Bone marrow (tissue), 2 donors: ENCODE measurements at places on chromosomes 5 and 9.

DNA sequence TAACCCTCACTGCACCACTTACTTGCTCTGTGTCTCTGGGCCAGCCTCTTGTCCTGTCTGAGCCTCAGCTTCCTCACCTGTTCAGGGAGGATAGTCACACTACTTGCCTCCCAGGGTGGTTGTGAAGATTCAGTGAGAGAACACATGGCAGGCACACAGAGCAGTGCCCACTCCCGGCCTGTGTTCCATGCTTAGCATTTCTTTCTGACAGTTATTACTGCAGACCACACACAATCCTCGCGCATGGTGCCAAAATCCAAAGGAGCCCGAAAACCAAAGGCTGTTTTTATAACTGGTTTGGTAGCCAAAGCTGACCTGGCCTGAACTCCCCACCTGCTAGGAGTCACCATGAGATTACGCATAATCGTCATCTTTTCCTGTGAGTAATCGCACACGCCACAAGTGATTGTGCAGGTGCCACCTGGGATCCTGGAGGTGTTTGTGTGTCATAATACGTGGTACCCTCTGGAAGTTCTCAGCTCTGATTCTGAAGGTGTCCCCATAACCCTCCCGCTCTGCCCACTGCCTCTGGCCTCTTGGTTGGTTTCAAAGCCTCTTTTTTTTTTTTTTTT, 84.6 kb upstream of the FBXW11 start:
- DNase-seq: no peak

DNA sequence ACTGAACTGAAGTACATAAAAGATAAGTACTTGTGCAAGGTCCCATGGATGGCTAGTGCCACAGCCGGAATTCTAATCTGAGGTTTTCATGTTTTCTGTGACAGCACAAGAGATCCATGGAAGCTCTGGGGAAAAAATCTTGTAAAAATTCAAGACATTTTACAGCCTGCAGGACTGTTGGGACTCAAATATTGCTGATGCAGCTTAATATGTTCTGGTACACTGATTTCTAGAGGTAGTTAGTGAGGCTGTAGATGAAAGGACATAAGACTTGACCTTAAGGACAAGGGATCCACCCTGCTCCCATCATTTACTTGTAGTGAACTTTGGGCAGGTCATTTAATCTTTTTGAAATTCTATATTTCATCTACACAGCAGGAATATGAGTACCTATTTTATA, 390.4 kb downstream of the TLE4 start:
- no peak for DNase-seq

DNA sequence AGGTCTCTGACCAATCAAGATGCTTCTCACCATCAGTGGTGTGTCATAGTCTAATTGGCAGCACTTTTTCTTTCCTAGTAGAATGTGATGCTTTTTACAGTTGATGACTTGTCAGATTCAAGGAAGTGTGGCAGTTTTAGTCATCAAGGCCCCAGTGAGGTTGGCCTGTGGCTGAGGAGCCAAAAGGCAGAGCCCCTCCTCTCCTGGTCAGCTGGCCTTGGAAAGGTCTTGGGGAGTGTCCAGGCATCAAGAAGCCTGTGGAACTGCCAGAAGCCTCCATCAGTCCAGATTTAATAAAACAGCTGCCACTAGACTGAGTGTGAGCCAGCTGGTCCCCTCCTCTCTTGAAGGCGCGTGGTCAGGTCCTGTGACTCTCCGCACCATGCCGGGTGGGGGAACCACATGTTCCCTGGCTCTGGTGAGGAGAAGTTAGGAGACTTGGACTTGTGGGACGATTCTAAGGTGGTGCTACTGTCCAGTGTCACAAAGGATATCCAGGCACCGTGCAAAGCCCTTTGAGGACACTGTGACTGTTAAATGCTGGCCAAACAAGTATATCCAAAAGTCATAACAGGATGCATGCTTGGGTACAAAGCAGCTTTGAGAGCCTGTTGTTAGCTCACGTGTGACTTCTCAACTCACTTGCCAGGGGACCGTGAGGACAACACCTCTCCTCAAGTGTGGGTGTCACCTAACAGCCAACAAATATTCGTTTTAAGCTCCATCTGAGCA, 6.1 kb upstream of the ANGPTL2 start:
- DNase-seq: no peak

DNA sequence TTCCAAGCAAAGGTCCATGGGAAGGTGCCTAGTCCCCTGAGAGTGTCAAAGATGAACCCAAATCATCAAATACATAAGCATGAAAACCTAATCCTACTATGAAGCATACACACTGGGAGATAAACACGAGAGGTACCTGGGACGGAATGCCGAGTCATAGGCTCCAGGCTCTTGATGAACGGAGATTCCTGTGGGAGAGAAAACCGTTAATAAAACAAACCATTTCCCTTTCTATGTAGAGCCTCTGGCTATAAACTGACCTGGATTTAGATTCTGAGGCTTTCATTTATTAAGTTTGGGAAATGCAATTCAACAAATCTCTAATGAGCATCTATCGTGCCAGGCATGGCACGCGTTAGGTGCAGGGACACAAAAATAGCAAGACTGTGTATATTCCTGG, 206.4 kb upstream of the IL12B start:
- DNase-seq: no peak

DNA sequence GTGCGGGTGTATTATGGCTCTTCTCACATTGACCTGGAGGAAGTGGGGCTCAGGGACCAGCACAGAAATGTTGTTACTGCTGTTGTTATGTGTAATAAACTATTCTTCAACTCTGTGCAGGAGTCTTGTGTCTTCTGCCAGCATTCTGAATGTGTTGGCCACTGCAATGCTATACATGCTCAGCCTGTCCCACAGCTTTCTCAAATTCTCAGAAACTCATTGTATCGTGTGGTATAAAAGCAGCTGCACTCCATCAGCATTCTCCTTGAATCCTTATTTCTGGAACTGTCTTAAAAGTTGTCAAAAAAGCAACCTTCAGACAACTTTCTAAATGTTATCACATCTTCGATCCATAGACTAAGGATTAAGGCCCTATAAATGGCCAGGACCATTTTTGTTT, 72.0 kb downstream of the ZNF474 start:
- no peak for DNase-seq

GRCh38 chr5:168273056-168273980, 18.1 kb upstream of the WWC1 start:
- no peak for DNase-seq

GRCh38 chr9:660227-660626, 181.3 kb upstream of the DMRT1 start:
- DNase-seq: no peak

- DNase-seq: no peak
These were observed 253.3 kb downstream of the DMAC1 start for GRCh38 chr9:7546261-7546660.

- DNase-seq: no peak
These were observed 3.8 kb downstream of the IRX1 start for GRCh38 chr5:3599226-3600105.

DNA sequence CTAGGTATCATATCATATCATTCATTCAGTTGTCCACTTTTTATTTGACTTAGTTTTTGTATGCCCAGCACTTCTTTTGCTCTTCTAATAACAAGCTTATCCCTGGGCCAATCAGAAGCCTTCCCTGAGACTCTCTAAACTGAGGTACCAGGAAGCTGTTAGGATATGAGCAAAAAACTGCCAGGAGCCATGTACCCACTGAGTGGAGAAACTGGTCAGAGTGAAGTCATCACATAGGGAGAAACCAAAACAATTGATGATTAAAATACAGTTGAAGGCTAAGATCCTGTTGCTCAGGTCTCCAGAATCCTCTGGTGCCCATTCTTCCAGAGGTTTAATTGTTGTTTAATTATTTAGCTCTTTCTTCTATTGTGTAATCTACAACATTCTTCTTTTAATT, 120.2 kb downstream of the KIAA0825 start:
- no peak for DNase-seq

- DNase-seq: no peak
These were observed 204.9 kb downstream of the MCTP1 start for GRCh38 chr5:95080030-95080429.

GRCh38 chr5:99285606-99286005, 356.8 kb upstream of the CHD1 start:
- DNase-seq: no peak

GRCh38 chr5:180138976-180139730, 67.6 kb upstream of the RNF130 start:
- no peak for DNase-seq

DNA sequence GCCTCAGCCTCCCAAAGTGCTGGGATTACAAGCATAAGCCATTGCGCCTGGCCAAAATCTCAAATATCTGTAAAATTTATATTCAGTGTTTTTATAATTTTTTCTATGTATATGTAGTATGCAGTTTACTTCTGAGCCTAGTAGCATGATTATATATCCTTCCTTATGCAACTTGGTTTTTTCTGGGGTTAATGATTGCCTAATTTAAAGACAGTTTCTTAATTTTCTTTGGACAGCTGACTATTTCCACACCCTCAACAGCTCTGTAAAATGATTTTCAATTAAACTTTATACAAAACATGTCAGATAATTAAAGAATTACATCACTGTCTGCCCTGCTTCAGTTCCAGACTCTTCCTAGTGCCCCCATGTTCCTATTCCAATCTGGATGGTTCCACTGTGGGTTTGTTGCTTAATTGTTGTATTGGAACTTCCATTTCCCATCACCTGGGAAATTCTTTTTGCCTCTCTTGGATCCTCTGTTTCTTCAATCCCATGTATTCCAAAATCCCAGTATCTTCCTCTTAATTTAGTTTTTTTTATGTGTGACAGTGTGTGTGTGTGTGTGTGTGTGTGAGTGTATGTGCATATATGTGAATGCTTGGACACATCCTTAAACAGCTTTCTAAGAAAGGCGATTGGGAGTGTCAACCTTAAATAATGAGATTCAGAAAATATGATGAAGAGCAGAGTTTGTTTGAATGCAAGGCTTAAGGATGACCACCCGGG, 53.2 kb downstream of the C5orf22 start:
- no peak for DNase-seq

DNA sequence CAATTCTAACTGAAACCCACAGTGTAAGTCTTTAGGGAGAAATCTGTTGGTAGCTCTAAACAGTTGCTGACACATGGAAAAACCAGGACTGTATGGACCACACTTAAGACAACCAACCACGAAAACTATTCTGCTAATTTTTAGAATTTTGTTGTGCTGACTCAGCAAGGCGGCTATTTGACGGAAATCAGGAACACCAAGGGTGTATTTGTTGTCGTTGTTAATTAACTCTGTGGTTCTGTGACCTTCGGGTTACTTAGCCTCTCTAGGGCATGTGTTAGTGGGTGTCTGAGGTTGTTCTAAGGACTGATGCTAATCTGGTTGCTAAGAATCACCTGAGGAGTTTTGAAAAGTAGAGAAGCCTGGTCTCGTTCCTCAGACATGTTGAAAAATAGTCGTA, 79.2 kb downstream of the ATP10B start:
- no peak for DNase-seq

- DNase-seq: no peak
These were observed 145.9 kb upstream of the IRX2 start for GRCh38 chr5:2897276-2897961.

GRCh38 chr5:122368510-122369251, 56.6 kb downstream of the SNCAIP start:
- no peak for DNase-seq
